ENCODE measurements at places on chromosomes 11 and 22.

DNA sequence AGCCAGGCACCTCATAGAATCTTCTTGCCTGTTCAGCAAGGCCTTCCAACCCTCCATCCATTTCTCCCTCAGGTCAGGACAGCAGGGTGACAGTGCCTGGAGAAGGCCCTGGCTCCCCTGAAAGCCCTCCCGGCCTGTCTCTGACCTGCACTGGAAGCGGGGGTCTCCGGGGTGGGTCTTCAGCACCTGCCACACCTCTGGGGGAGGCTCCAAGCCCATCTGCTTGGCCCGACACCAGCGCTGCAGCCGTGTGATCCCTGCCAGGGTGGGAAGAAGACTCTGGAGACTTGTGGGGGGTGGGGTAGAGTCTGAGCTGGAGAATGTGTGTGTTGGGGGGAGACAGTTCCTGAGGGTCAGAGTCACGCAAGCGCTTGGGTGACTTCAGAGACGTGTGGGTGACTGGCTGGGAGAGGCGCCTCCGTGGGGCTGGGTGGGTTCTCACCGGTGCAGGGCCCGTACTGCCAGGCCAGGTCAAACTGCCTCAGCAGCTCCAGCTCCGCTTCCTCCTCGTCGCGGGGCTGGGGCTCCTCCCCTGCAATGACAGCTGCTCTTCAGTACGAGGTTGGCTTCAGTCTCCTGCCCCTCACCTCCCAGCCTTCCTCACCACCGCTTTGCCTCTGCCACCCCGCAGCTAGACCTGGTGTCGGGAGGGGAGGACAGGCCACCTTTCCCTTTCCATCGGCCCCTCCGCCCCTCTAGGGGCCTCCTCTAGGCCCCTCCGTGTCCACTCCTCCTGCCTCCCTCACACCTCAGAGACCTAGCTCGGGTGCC lies 615 bp downstream of the POLD4 start:
- H3K4me3 ChIP-seq: peak overlapping the region; percentile 92
- H3K27ac ChIP-seq: peak overlapping the region; percentile 73
- H3K36me3 ChIP-seq: no peaks in the 10 kb centered on the region
- H3K4me1 ChIP-seq: peaks cover 35% of the 10 kb centered on the region
- no peak for DNase-seq

GRCh38 chr11:102429691-102430090 lies 22.9 kb downstream of the TMEM123 start:
- peak overlapping the region; percentile 24 for H3K27ac ChIP-seq
- no peak overlapping the region for H3K4me3 ChIP-seq
- no peak for DNase-seq
- peaks cover 41% of the 10 kb centered on the region for H3K36me3 ChIP-seq
- H3K27me3 ChIP-seq: no peaks in the 10 kb centered on the region

- H3K4me3 ChIP-seq: no peak overlapping the region
- H3K36me3 ChIP-seq: peaks cover 5% of the 10 kb centered on the region
- H3K27ac ChIP-seq: no peak overlapping the region
- DNase-seq: no peak
These were observed 130.3 kb downstream of the EFCAB6 start for GRCh38 chr22:43681731-43682360.

DNA sequence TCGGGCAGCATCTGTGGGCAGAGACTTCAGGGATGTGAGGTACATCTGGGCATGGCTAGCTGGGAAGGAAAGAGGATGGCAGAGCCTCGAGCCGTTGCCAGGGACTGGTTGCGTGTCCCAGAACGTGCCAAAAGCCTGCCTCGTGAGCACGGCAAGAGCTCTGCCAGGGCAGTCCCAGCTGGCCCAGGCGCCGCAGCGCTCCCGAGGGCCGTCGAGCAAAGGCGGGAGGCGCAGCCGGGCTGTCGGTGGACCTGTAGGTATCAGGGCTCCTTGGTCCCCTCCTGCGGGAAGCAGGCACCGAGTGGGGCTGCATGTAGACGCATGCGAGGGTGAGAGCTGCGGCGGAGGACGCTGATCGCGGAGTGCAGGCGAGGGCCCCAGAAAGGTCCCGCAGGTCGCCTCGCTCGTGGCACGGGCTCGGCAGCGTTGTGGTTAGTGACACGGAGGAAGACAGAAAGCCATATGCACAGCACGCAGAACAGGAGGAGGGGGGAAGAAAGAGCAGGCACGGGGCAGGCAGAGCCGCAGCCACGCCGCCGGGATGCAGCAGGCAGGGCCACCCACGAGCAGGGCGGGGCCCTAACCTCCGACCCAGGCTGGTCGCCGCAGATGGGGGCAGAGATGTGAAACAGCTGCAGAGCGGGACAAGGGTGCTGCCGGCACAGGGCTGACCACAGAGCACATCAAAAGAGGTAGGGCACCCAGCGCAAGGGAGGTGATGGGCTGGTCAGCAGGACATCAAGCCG lies 18.0 kb downstream of the LSP1 start:
- peaks cover 7% of the 10 kb centered on the region for H3K4me1 ChIP-seq
- no peak for DNase-seq
- H3K27ac ChIP-seq: no peak overlapping the region
- no peak overlapping the region for H3K4me3 ChIP-seq
- H3K27me3 ChIP-seq: peaks cover 3% of the 10 kb centered on the region

DNA sequence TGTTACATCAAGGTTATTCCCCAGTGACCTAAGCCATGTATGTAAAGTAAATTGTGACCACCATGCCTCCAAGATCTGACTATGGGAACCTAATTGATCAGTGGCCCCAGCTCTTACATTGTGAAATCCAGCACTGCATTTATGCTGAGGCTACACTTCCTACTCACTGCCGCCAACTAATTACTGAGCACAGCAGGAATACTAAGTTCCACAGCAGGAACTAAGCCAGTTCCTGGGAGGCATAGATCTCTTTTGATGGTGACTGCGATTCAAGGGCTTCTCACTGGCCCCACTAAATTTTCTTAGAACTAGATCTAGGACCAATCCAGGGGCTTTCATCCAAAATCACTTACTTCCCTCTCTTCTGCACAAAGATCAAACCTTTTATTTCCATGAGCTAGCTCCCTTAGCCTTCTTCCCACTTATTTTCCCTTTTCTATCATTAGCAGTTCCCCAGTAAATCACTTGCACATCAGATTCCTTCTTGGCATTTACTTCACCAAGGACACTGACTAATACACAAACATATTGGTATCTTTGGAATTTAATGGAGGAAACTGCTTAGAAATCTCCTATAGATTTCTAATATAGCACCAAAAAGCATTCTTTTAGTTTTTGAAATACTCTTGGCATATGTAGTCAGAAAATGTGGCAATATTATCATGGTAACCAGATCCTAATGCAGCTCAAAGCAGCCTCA lies 46.0 kb downstream of the CNTN5 start:
- no peaks in the 10 kb centered on the region for H3K36me3 ChIP-seq
- no peak overlapping the region for H3K4me3 ChIP-seq
- H3K27me3 ChIP-seq: no peaks in the 10 kb centered on the region
- DNase-seq: no peak

DNA sequence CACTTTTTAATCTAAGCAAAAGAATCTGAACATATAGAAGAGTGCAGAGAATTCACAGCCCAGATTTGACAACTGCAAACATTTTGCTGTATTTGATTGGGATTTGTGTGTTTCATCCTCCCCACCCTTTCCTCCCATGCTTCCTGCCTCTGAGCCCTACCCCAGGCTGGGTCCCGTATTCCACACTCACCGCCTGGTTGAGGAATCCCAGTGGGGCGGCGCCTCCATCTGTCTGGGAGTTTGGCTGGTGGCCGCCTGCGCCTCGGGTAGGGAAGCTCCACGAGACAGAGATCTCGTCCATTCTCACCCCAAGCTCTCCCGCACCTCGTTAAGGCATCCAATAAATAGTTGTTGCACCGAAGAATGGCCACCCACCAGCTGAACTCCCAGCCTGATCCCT lies 105.9 kb upstream of the SLC22A12 start:
- H3K27me3 ChIP-seq: peaks cover 29% of the 10 kb centered on the region
- H3K4me3 ChIP-seq: no peak overlapping the region
- H3K36me3 ChIP-seq: no peaks in the 10 kb centered on the region

DNA sequence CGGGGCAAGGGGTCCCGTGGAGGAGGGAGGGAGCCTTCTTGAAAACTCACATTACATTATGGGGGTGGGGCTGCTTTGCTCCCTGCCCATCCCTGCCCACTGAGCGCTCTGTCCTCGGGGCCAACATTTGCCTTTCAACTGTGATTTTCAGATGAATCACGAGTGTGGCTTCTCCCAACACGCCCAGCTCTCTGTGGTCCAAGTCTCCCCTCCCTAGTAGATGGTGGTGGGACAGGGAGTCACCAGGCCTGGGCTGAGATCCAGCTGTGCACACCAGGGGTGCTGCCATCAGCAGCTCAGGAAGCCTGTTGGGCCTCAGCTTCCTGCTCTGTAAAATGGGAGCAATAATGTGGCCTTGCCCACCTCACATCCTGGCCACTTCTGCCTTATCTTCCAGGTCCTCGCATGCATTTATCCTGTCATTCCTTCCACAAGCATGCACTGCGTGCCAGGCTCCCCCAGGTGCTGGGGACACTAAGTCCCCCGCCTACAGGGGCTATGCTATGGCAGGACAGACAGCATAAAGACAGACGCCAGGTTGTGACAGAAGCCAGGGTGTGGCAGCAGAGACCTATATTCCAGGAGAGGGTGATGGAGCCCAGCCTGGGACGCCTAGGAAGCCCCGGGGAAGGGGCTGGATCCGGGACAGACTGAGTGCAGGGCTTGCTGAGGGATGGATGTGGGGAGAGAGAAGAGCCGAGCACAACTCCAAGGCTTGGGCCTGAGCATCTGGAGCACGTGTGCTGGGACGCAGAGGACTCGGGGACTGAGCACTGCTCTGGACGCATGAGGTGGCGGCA lies 30.5 kb downstream of the NFAM1 start:
- H3K4me1 ChIP-seq: peaks cover 3% of the 10 kb centered on the region
- H3K27me3 ChIP-seq: peaks cover 4% of the 10 kb centered on the region
- H3K36me3 ChIP-seq: no peaks in the 10 kb centered on the region
- H3K4me3 ChIP-seq: no peak overlapping the region

- H3K27ac ChIP-seq: no peak overlapping the region
- H3K4me3 ChIP-seq: no peak overlapping the region
- no peaks in the 10 kb centered on the region for H3K4me1 ChIP-seq
- no peak for DNase-seq
- H3K36me3 ChIP-seq: peaks cover 4% of the 10 kb centered on the region
These were observed 136.5 kb upstream of the C11orf87 start for GRCh38 chr11:109285465-109285864.

GRCh38 chr11:40867991-40868632 lies 591.3 kb downstream of the LRRC4C start:
- H3K36me3 ChIP-seq: peaks cover 3% of the 10 kb centered on the region
- no peak for DNase-seq
- no peak overlapping the region for H3K4me3 ChIP-seq
- peaks cover 12% of the 10 kb centered on the region for H3K4me1 ChIP-seq
- H3K27ac ChIP-seq: no peak overlapping the region
- H3K27me3 ChIP-seq: no peaks in the 10 kb centered on the region

DNA sequence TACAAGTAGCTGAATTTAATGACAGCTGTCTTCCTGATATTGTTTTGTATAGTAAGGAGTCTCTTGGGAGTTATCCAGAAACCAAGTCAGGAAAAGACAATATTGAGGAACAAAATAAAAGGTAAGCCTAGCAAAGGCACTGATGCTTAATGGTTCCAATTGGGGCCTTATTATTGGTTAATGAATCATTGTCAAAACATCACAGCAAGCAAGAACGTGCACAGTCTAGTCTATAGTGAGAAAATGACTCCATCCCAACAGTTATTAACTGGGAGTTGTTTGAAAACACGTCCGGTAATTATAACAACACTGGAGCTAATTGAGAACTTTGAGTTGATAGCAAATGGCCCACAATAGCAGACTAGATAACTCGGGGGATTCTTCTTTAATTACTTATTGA lies 17.7 kb downstream of the BSX start:
- no peak for DNase-seq
- no peak overlapping the region for H3K27ac ChIP-seq
- peaks cover 75% of the 10 kb centered on the region for H3K27me3 ChIP-seq
- no peaks in the 10 kb centered on the region for H3K4me1 ChIP-seq
- no peak overlapping the region for H3K4me3 ChIP-seq

- H3K36me3 ChIP-seq: no peaks in the 10 kb centered on the region
- peaks cover 4% of the 10 kb centered on the region for H3K4me1 ChIP-seq
- no peak for DNase-seq
These were observed 17.6 kb downstream of the PRDM11 start for GRCh38 chr11:45163956-45164575.

- H3K4me1 ChIP-seq: peaks cover 14% of the 10 kb centered on the region
- no peak for DNase-seq
- peaks cover 2% of the 10 kb centered on the region for H3K36me3 ChIP-seq
These were observed 555.8 kb downstream of the BUD13 start for GRCh38 chr11:116217006-116217405.

- peaks cover 17% of the 10 kb centered on the region for H3K4me1 ChIP-seq
- H3K36me3 ChIP-seq: peaks cover 3% of the 10 kb centered on the region
- peak; percentile 65 for DNase-seq
These were observed 1.9 kb upstream of the PEX26 start for GRCh38 chr22:18075720-18076497.

DNA sequence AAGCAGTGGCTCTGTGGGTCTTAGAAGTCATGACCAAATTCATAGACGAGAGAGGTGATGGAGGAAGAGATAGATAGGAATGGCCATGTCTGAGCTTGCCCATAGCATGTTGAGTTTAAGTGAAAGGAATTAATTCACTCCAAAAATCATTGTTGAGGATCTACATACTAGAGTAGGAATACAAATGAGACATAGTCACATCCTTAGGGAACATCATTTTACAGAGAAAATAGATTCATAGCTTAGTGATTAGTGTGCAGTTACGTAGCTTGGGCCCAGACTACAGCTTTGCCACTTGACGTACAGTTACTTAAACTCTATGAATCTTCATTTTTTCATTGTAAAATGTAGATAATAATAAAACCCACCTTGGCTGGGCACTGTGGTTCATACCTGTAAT lies 21.4 kb upstream of the BMAL1 start:
- peaks cover 6% of the 10 kb centered on the region for H3K4me1 ChIP-seq
- no peak overlapping the region for H3K4me3 ChIP-seq
- no peaks in the 10 kb centered on the region for H3K27me3 ChIP-seq
- DNase-seq: no peak
- no peaks in the 10 kb centered on the region for H3K36me3 ChIP-seq

DNA sequence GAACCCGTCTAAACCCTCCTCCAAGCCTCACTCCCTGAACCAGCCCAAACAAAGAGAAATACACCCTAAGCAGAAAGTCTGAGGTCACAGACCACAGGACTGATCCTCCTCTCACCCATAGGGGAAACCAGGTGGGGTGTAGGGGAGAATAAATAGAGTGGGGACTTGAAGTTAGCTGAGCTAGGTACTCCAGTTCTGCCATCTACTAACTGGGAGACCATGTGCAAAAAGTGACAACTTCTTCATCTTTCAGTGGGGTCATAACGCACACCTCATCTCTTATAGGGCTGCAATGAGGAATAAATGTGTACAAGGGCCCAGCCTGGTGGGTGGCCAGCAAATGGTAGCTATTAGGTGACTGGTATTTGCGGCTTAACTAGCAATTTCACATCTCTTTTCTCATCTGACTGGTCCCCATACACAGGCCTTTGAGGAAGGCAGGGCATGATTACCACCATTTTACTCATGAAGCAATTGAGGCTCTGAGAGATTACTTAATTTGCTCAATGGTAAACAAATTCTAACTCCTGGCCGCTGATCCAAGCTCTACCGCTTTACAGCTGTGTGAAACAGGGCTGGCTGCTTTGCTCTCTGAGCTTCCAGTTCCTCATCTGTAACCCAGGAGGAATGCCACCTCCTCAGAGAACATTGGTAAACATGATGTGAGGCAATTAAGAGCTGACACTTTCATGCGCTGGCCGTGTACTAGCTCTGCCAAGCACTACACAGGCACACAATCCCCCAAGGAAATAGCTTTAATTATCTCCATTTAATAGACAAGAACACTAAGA lies 16.6 kb downstream of the TBC1D10A start:
- no peaks in the 10 kb centered on the region for H3K27me3 ChIP-seq
- peak overlapping the region; percentile 46 for H3K27ac ChIP-seq
- peaks cover 23% of the 10 kb centered on the region for H3K4me1 ChIP-seq
- no peak for DNase-seq
- no peaks in the 10 kb centered on the region for H3K36me3 ChIP-seq

Data from neural crest cell (in vitro differentiated cells).